ENCODE measurements at places on chromosomes 3 and 15. TPM values are rescaled to one million over a fixed set of nuclear protein-coding genes. Genes with fewer than 3 reads are reported as not detected.

The SLC2A2 gene
- total RNA-seq, result not detected

The FSIP1 gene
- total RNA-seq, result 0.65 TPM

- DNase-seq, result no peak
These were observed 689.4 kb upstream of the NAALADL2 start for GRCh38 chr3:174169736-174170135.

- DNase-seq, result no peak
These were observed 16.5 kb downstream of the LMCD1 start for GRCh38 chr3:8518138-8518537.

GRCh38 chr3:107884719-107885460 is 205.9 kb downstream of the CD47 start:
- no peak for DNase-seq

GRCh38 chr3:14852717-14853116 is 34.0 kb downstream of the FGD5 start:
- no peak for DNase-seq

GRCh38 chr3:46829699-46830208 is 33.5 kb downstream of the MYL3 start:
- no peak for DNase-seq

DNA sequence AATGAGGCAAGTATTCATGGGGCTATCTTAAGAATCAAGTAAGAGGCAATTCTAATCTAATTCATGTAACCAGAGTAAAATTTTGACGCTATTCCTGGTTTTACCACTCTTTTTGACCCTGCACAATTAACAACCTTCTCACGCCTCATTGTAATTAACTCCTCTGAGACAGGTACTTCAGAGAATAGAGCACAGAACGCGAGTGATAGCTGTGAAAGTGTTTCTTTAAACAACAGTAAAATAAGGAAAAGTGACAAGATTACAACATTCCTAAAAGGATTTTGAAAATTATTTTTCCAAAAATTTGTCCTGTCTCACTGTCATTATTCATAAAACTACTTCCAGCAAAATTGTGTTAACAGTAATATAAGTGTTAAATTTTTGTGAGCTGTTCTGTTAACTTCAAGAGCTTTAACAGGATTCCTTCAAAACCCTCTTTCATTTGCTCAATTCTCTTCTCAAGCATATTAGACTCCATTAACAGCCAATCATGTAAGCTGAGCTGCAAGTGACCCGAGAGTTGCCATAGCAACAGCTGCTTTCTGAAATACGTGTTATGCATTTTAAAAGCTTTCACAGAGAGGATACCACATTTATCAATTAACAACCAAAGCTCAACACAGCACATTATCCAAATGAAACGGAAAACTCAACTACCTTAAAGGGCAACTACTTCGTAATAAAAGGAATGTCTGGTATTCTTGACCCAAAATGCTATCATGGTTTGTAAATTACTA is 93.1 kb downstream of the STAG1 start:
- peak; percentile 12 for DNase-seq

All from OCI-LY7 (cell line).